ENCODE measurements at places on chromosomes 3 and 15. TPM values are rescaled to one million over a fixed set of nuclear protein-coding genes. Genes with fewer than 3 reads are reported as not detected.

LTK gene
- 0.31 TPM for total RNA-seq

POLQ gene
- 12.4 TPM for total RNA-seq

GRAMD1C gene
- 0.81 TPM for total RNA-seq

DISP2 gene
- 1.1 TPM for total RNA-seq

PAQR5 gene
- total RNA-seq, result not detected

NPAP1 gene
- not detected for total RNA-seq

MYLK gene
- total RNA-seq, result 0.09 TPM

NRROS gene
- total RNA-seq, result 17.0 TPM

RHOV gene
- 0.24 TPM for total RNA-seq

CPN2 gene
- total RNA-seq, result not detected

SLC22A13 gene
- 0.44 TPM for total RNA-seq

CDCP1 gene
- 0.96 TPM for total RNA-seq

SENP8 gene
- 2.7 TPM for total RNA-seq

CLRN1 gene
- total RNA-seq, result not detected

RPL4 gene
- total RNA-seq, result 4,419 TPM

FAM240A gene
- not detected for total RNA-seq

CEP152 gene
- total RNA-seq, result 20.7 TPM

RYK gene
- 26.1 TPM for total RNA-seq

BUB1B gene
- 50.3 TPM for total RNA-seq

APH1B gene
- total RNA-seq, result 9.2 TPM

MEIS2 gene
- total RNA-seq, result not detected

SAMMSON gene
- not detected for total RNA-seq

ITIH1 gene
- not detected for total RNA-seq

ZKSCAN7 gene
- 3.7 TPM for total RNA-seq

DAZL gene
- total RNA-seq, result 0.18 TPM

TRIM42 gene
- total RNA-seq, result not detected

FBXO40 gene
- not detected for total RNA-seq

DHX30 gene
- 117 TPM for total RNA-seq

RGMA gene
- total RNA-seq, result 0.20 TPM

CASR gene
- not detected for total RNA-seq

PPIP5K1 gene
- 26.9 TPM for total RNA-seq

CD80 gene
- 17.9 TPM for total RNA-seq

ABHD10 gene
- total RNA-seq, result 44.1 TPM

ADGRG7 gene
- not detected for total RNA-seq

ARPP21 gene
- total RNA-seq, result not detected

CCDC191 gene
- total RNA-seq, result 1.5 TPM

CP gene
- not detected for total RNA-seq

SERPINI2 gene
- not detected for total RNA-seq

LHFPL4 gene
- total RNA-seq, result not detected

TMEM158 gene
- 0.13 TPM for total RNA-seq

PXYLP1 gene
- total RNA-seq, result 6.6 TPM

FSIP1 gene
- total RNA-seq, result 0.38 TPM

COL8A1 gene
- not detected for total RNA-seq

PRSS50 gene
- total RNA-seq, result not detected

KAT2B gene
- total RNA-seq, result 48.8 TPM

ZNF502 gene
- 1.6 TPM for total RNA-seq

INKA1 gene
- 1.1 TPM for total RNA-seq

HRG gene
- total RNA-seq, result not detected
